HFFc6 (cell line): ENCODE measurements at places on chromosomes 5 and 9. TPM values are rescaled to one million over a fixed set of nuclear protein-coding genes. Genes with fewer than 3 reads are reported as not detected.

GRCh38 chr9:99773468-99774138 is 48.1 kb upstream of the NR4A3 start:
- no peak for DNase-seq

DNA sequence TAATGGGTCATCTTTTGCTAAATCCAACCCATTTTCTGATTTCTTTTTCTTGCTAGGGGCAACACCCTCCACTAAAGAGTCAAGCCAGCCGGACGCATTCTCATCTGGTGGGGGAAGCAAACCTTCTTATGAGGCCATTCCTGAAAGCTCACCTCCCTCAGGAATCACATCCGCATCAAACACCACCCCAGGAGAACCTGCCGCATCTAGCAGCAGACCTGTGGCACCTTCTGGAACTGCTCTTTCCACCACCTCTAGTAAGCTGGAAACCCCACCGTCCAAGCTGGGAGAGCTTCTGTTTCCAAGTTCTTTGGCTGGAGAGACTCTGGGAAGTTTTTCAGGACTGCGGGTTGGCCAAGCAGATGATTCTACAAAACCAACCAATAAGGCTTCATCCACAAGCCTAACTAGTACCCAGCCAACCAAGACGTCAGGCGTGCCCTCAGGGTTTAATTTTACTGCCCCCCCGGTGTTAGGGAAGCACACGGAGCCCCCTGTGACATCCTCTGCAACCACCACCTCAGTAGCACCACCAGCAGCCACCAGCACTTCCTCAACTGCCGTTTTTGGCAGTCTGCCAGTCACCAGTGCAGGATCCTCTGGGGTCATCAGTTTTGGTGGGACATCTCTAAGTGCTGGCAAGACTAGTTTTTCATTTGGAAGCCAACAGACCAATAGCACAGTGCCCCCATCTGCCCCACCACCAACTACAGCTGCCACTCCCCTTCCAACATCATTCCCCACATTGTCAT is 72.0 kb downstream of the NUP214 start:
- DNase-seq: no peak

DNA sequence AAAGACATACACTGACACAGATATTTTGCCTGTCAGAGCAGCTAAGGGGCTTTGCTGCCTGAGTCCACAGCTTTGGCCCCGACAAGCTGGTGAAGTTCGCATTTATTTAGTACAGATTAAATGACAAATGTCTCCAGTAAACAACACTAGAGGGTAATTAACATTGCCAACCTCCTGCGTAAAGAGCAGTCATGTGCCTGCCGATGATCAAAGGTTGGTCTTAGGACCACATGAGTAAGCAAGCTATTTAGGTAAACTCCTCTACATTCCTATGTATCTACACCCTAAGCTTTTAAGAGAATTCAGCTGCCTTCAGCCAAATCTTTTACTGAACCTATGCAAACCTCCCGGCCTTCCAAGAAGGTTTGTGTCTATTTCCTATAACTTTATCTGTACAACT is 73.0 kb upstream of the PJA2 start:
- no peak for DNase-seq

- DNase-seq: no peak
Measured at GRCh38 chr5:163529698-163530097, 24.3 kb downstream of the MAT2B start.

DNA sequence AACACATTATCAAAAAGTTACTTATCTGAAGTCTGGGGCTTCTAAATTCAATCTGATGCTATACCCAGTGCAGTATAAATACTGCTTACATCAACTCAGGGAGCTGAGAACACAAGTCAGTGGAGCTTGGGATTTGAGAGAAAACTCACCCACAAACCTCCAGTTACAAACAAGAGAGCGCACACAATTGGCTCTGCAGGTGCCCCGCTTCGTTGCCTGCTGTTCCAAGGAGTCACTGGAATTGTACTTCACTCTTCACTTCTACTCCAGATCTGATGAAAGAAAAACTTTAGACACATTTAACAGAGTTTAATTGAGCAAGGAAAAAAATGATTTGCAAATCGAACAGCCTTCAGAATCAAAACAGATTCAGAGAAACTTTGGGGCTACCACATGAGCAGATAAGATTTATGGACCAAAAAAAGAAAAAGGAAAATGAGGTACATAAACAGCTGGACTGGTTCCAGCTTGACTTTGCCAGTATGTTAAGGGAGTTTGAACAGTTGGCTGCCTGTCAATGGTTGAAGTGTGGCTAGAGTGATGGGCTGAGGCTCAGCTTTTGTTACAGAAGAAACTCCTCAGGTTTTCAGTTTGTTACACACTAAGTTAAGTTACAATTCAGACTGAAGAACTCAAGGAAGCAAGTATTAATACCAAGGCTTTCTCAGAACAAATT is 156.6 kb downstream of the AOPEP start:
- no peak for DNase-seq

DNA sequence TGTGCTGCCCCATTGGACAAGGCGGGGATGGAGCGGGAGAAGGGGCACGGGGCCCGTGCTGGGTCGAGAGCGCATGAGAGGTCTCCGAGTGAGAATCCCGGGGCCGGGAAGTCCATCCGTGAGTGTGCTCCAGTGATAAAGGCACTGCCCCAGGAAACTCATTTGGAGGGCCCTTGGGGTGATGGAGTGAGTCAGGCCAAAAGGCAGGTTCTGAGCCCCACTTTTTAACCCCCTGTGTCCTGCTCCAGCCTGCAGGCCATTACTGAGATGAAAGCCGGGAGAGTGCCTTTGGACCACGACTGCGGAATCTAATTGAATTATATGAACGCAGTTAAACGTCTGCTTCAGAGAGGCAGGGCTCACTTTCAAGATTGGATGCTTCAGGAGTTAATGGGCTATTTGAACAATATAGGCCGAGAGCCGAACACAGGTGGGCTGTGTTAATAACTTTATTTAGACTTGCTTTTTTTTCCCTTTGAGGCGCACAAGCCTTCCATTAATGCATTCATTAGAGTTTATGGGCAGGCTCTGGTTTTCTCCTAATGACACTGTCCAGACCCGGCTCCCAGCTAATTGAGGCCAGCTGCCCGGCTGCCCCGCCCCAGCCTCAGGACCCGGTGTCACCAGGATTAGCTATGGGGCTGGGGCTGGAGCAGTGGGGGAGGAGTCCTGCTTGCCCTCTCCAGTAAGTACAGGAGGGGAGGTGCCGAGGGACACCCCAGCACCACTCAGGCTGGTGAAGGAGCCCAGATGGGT is 79.1 kb upstream of the LMX1B start:
- DNase-seq: no peak

- no peak for DNase-seq
Measured at GRCh38 chr9:86638109-86638508, 283.9 kb upstream of the TUT7 start.

GRCh38 chr5:607541-608428 is 4.4 kb upstream of the CEP72 start:
- no peak for DNase-seq

- no peak for DNase-seq
Measured at GRCh38 chr9:130174920-130175321, 2.7 kb downstream of the NCS1 start.

- DNase-seq: no peak
Measured at GRCh38 chr9:80509358-80509757, 937.6 kb downstream of the TLE4 start.

DNA sequence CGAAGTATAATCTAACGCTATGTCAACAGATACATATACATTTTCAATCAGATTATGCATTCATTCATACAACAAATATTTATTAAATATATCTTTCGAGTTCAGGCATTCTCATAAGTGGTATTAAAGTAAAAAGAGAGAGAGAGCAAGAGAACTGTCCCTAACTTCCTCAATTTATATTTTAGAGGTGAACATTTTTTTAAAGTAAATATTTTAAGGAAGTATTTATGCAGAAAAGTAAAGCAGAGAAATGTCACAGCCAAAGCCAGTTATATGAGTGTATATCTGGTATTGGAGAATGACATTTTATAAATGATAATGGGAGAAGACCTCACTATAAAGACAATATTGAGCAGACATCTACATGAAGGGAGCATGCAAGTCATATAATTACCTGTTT is 667.3 kb upstream of the CDH9 start:
- no peak for DNase-seq

- DNase-seq: no peak
Measured at GRCh38 chr9:79661279-79661678, 89.5 kb downstream of the TLE4 start.

DNA sequence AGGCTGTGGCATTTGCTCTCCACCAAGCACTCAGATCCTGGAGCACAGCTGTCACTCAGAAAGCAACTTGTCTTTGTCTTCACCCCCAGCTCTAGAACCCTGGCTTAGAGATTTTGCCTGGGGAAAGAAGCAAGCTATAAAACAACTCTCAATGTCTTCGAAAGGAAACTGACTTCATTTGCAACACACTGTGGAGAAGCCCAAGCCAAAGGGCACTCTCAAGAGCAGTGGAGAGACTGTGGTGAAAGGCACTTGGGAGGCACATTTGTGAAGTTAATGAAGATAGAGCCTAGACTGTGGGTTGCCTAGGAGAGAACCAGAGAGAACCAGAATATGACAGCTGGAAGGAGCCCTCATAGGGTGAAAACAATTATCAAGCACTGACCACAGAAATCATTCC is 103.4 kb downstream of the CFAP95 start:
- DNase-seq: no peak

DNA sequence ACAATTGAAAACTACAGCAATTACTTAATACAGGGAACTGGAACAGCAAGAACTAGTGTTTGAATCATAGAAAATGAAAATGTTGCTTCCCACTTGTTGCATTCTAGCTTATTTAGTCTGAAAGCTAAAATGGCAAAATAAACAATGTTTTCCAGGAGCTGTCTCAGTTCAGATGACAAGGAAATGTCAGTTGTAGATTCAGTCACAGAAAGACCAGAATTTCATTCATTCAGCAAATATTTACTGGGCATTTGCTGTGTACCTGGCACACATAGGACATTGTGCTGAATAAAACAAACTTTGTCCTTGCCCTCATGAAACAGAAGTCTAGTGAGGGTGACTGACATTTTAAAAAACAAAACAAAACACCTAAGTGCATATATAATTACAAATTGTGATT is 41.5 kb downstream of the GCNT4 start:
- no peak for DNase-seq

GRCh38 chr9:114522286-114522685 is 17.0 kb upstream of the WHRN start:
- DNase-seq: no peak

DNA sequence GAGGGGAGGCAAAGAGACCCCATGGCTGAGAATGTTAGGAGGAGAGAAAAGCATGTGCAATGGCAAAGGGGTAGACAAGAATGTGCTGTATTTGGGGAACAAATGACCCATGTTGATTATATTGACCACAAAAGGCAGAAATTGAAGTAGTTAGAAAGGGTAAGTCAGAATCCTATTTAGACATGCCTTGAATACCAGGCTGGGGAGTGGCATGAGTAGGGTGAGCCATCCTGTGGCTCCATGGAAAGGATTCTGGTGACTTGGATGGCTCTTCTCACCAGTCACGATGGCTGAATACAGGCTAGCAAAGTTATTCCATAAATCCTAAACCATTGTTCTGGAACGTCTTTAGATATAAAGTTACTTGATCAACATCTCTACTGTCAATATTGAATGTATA is 73.4 kb upstream of the MEF2C start:
- DNase-seq: no peak

DNA sequence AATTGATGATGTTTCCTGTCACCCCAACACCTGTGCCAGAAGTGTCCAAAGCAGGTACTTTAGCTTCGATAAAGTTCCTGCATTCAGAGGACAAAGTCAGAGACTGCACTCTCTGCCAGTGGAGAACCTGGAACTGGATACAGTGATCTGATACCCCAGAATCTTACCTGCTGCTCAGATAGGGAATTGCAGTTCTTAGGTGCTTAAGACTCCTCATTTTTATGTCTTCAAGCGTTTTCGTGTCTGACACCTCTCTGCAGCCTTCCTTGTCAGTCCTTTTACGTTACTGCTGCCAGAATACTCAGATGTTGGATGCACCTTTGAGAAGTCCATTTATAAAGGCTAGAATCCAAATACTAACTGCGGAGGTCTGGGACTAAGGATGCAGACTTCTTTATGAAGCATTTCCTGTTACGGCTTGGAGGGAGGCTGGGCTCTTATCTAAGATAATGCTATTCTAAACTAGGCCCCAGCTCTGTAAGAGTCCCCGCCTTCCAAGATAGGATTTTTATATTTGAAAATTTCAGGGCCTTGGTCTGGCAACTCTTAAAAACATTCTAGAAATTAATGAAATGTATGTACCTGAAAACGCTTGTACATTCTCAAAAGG is 1.9 kb downstream of the ISOC1 start:
- no peak for DNase-seq

DNA sequence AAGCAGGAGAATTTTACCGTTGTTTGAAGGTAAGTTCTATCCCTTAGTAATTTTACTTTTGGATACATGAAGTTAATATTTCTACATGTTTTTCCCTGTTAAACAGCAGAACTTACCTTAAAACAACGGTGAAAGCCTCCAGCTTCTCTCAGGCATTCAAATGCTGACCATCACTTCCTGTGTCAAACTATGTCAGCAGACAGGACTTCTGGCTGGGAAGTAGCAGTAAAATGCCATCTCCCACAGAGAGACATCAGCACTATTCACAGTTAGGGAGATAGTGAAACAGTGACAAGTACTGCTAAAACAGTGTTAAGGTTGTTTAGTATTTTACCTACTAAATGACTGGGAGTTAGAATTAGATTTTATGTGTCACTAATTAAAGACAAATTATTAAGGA is 34.2 kb upstream of the GOLGA1 start:
- DNase-seq: no peak

DNA sequence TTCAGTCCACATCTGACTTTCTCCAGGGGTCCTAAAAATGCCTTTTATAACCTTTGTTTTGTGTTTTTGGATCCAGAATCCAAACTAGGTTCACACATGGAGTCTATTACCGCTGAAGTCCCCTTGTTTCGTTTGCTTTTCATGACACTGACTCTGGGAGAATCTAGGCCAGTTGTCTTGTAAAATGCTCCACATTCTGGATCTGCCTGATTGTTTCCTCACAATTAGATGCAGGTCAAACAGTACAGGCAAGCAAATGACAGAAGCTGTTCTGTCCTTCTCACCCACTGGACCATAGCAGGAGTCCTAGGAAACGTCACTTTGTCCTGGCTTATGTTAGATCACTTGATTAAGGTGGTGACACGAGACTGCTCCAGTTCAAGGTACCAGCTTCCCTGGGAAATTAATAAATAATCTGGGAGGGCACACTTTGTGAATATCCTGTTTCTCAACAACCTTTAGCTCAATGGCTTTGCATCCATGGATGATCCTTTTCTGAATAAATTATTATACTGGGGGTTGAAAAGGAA is 34.1 kb downstream of the FABP6 start:
- no peak for DNase-seq

The PCDHGA7 gene
- total RNA-seq: 2.4 to 11.5 TPM (median 2.6 TPM) in 3 replicates

The IFNA2 gene
- not detected in 2 replicates for total RNA-seq

The BTNL3 gene
- not detected in 3 replicates for total RNA-seq

The CDK9 gene
- total RNA-seq: 52.4 to 61.3 TPM (median 53.8 TPM) in 3 replicates

The TSSK1B gene
- total RNA-seq: not detected in 3 replicates
